Activated CD4-positive, alpha-beta T cell treated with anti-CD3 and anti-CD28 coated beads, Interleukin-2, amount 50 U/mL, for 24 hours (primary cell): ENCODE measurements at places on chromosomes 6 and 20.

GRCh38 chr6:148509800-148510581, 167.4 kb downstream of the SASH1 start:
- no peak for DNase-seq

DNA sequence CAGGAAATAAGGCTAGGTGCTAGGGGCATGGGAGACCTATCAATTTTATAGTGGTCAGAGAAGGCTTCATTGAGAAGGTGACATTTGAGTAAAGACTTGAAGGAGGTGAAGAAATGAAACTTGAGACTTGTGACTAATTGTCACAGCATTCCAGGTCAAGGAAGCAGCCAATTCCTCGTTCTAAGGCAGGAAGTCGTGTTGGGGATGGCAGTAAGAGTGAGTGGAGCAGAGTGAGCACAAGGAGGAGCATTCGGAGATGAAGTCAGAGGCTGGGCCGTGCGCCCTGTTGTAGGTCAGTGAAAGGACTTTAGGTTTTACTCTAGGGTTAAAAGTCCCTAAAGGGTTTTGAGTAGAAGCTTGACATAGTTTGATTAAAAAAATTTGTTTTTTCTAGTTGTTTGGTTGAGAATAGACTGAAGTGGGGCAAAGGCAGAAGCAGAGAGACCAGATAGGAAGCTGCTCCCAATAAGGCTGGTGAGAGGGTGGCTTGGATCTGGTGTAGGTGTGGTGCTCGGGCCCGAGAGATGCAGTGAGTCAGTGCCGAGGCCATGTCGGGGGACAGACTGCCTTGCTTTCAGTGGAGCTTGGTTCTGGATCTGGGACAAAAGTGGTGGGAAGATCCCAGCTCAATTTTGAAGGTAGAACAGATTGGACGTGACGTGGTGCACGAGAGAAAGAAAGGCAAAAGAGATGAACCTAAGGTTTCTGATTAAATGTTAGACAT, 2.6 kb upstream of the RSPH3 start:
- DNase-seq, result no peak

GRCh38 chr6:36865835-36866234, 8.8 kb downstream of the PPIL1 start:
- no peak for DNase-seq

DNA sequence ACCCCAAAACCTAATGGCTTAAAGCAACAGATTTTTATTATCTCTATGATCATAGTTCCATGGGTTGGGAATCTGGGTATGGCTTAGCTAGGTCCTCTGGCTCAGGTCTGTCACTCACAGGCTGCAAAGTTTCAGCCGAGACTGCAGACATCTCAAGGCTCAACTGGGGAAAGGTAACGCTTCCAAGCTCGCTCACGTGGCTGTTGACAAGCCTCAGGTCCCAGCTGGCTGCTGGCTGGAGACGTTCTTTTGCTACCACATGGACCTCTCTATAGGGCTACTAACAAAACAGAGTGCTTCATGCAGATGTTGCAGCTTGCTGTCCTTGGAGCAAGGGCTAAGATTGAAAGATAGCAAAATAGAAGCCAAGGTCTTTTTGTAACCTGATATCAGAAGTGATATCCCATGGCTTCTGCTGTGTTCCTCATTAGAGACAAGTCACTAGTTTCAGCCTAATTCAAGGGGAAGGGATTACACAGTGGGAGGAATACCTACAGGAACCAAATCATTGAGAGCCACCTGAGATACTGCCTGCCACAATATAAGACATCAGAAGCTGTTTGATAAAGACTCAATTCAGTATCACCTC, 6.6 kb downstream of the HTR1E start:
- no peak for DNase-seq

DNA sequence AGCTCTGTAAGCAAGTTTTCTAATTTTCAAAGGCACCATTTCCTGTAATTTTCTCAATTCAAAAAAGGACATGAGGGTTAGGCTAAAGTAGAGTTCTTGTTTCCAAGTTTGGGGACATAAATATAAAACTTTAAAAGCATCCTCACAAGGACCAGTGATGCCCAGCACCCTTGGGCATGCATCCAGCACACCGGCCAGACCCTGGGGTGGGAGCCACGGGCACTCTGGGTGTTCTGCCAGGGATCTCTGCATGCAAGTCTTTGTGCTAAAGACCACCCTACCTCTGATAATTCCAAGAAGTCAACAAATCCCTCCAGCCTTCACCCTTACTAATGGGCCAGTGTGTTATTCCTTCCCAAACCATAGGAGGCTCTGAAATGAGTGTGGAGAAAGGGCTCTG, 46.5 kb downstream of the PLCG1 start:
- no peak for DNase-seq

DNA sequence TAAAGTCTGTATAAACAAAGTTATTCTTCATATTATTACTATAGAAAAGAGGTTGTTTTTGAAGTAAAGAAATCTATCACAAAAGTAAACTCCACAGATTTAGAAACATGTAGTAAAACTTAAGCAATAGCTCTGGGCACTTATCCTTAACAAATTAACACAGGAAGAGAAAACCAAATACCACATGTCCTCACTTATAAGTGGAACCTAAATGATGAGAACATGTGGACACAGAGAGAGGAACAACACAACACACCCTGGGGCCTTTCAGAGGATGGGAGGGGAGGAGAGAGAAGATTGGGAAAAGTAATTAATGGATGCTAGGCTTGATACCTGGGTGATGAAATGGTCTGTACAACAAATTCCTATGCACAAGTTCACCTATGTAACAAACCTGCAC, 57.2 kb downstream of the C6orf58 start:
- DNase-seq, result no peak

DNA sequence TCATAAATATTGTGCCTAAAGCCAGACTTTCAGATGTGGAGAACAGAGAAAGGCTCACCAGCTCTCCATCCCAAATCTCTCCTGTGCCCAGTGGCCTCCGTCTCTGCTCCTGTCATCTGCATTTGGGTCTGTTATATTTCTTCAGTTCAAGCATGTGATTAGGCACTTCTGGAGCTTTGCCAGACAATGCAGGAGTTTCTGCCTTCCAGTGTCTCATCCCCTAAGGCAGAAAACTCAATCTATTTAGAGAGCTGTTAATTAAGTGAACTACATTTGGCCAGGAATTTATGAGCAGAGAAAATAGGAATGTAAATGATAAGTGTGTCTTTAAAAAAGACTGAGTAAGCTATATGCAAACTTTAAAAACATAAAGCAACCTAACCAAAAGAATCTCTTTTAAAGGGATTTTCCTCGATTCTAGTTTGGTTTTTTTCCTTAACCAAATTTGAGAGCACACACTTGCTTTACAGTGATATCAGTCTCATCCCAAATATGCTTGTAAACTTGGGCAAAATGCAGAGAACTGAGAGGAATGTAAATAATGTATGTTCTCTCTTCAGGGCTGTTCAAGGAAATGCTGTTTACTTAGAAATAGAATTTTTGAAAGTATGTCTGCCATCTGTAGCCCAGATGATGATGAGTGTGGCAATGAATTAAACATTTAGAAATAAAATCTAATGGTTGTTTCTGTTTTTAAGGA, 113.9 kb downstream of the ELOVL4 start:
- no peak for DNase-seq

DNA sequence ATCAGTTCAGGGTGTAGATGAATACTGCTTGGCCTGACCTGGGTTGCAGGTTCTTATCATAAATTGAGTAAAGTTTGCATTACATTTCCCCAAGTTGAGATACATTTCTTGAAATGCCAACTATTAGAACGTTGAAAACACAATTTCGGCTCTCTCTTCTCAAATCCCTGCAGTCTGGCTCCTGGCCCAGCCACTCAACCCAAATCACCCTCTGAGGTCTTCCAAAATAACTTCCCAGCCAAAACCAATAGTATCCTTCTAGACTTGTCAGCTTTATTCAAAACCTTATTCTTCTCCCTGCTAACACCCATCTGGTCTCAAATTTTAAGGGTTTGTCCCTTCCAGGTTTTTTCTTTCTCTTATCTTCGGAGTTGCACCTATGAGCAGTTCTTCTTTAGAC, 263.6 kb downstream of the EYA4 start:
- DNase-seq, result no peak

DNA sequence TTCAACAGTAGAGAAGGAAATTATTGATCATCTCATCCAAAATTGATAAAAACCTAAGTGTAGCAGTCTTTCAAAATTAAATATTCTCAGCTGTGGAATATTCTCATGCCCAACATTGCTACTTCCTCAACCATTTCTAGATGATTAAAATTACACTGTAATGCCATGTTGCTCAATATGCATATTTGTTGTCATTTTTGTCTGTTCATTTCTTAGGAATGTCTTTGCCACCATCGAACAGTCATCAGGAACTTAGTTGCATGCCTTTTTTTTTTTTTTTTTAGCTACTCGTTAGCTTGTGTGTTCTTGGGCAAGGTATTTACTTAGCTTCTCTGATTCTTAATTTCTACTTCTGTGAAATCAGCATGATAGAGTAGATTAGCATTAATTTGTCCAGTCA, 188.6 kb downstream of the DTNBP1 start:
- DNase-seq, result no peak

GRCh38 chr20:24066076-24066700, 77.6 kb upstream of the GGTLC1 start:
- no peak for DNase-seq

DNA sequence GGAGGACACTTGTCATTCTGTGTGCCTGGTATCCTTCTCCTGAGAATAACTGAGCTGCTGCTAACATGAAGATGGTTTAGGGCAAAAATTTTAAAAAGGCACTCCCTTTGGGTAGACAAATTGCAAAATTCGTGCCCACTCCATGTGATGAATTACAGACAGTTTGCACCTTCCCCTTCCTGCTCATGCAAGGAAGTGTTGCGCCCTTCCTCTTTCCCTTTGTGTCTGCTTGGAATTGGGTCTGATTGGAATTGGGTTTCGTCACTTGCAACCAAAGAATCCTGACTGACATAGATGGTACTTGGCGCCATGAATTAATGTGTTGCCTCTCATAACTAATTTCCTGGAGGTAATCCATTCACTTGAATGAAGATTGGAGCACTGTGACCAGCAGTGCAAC, 62.3 kb upstream of the SHLD1 start:
- no peak for DNase-seq

GRCh38 chr6:158014505-158015187, 33.0 kb downstream of the SYNJ2 start:
- DNase-seq, result no peak

- DNase-seq, result no peak
Observed at GRCh38 chr20:63377256-63377941, 16.2 kb upstream of the CHRNA4 start.

GRCh38 chr6:122806291-122806690, 17.2 kb downstream of the SMPDL3A start:
- no peak for DNase-seq

DNA sequence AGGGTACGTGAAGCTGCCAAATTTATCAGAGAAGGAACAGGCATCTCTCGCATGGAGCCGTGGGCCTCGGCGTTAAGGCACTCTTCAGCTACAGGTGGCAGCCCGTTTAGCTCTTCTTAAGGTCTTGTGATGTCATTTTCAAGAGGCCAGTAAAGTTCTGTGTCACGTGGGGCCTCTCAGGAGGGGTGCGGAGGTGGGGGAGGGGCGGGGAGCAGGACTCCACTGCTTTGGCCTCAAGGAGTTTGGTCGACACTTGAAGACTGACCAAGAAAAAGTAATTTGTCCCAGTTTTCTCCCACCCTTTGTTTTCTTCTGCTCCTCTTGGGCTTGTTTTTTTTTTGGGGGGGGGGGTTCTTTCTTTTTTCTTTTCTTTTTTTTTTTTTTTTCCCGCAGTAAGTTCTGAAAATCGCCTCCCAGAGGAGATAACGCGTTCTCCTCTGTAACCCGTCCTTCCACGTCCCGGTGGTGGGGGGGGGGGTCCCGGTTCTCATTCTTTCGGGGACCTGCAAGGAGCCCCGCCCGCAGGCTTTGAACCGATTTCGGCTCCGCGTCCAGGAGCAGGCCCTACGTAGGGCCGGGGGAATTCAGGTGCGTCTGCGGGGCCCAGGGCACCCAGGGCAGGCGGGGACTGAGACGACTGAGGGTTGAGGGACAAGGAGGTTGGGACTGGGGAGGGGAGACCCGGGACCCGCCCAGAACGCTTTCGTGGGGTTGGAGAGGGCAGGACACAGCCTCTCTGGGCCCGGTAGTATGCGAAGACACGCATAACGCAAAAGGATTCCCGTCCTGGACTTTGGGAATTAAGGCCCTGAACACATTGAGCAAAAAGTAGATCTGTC, 26.0 kb downstream of the GPX6 start:
- DNase-seq, result no peak

DNA sequence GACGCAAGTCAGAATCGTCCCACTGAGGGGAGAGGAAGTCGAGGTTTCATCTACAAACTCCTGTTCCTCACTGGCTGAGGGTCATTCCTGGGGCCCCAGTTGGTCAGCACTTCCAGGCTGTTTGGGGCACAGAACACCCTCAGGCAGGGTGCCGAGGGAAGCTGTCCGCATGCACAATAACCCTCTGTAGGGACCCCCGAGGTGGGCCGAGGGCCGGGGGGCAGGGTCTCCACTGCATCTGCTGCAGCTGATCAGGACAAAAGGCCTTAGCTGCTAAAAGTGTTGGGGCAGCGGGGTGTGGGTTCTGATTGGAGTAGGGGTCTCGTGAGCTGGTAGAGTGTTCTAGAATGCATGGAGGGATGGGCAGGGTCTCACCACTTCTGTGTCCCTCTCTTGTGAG, 125.1 kb downstream of the TOX2 start:
- DNase-seq, result no peak

DNA sequence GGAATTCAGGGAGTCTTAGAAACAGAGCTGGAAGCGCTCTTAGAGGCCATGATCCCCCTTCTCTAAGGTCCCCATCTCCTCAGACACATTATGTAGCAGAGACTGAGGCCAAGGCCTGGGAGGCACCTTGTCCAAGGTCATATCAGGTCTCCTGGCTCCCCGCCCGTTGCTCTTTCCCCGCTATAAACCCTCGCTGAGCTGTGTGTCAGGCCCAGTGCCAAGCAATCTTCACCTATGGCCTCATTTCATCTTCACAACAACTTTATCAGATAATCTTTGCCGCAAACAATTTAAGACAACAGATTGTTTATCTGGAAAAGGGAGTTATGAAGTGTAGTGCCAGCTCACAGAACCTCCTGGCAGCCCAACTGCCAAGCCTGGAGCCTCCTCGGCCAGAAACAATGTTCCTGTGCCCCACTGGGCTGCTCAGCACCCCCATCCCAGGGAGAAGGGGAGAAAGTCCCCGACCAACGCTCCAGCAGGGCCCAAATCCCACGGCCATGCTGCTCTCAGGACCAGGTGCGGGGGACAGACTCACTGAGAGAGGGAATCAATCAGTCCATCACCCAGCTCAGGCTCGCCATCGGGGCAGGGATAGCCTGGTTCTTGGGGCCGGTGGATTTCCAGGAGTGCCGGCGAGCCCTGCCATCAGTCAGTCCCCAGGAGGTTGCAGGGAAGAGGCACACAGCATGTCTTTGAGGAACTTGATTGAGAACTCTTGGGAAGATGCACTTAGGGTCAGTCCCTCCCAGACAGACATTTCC, 16.9 kb upstream of the FANCE start:
- no peak for DNase-seq

DNA sequence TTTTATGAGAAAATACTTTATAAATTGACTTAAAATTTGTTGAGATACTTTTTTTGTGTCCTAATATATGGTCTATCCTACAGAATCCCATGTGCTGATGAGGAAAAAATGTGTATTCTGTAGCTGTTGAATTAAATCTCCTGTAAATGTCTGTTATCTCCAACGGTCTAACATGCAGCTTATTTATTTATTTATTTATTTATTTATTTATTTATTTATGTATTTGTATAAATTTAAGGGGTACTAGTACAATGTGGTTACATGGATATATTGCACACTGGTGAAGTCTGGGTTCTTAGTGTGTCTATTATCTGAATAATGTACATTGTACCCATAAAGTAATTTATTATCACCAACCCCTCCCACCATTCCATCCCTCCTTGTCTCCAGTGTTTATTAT, 315.5 kb downstream of the TENT5A start:
- DNase-seq, result no peak
